CD4-positive, alpha-beta T cell (primary cell): ENCODE measurements at places on chromosomes 1 and 21. TPM values are rescaled to one million over a fixed set of nuclear protein-coding genes. Genes with fewer than 3 reads are reported as not detected.

Gene TMEM51
- not detected for total RNA-seq

Gene KPRP
- total RNA-seq: not detected

Gene CADM3
- not detected for total RNA-seq

Gene SEC16B
- not detected for total RNA-seq

Gene ADAMTS1
- total RNA-seq: 0.08 TPM

DNA sequence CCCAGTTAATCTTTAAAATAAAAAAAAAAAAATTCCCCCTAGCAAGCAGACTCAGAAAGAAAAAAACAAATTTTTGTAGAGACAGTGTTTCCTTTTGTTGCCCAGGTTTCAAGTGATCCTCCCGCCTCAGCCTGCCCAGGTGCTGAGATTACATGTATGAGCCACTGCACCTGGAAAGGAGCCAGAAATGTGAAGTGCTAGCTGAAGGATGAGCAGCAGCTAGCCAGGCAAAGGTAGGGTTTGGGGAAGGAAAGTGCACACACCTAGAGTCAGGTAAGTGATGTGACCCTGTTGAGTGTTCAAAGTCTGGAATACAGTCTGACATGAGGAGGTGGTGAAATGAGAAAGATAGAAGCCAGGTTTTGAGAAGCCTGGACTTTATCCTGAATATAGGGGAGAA is 1.7 kb downstream of the AKR1A1 start:
- H3K4me1 ChIP-seq: peaks cover 27% of the 10 kb centered on the region
- peaks cover 8% of the 10 kb centered on the region for H3K36me3 ChIP-seq

DNA sequence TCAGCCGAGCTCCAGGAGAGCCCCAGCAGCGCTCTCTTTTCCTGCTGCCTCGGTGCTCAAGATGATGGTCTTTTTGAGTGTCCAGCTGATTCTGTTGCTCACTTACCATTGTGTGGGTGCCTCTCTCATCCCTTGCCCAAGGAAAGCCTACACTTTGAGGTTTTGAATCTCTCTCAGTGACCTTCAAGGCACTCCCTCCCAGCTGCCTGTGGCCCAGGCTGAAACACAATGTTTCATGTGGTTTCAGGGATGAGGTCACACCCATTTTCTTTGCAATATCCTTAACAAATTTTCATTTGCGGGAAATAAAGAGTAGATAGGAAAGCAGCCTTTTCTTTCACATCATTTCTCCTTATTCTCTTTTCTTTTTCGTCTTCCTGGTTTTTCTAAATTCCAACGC is 12.6 kb upstream of the MRPS14 start:
- H3K36me3 ChIP-seq: no peaks in the 10 kb centered on the region
- no peaks in the 10 kb centered on the region for H3K4me1 ChIP-seq
- H3K27me3 ChIP-seq: no peaks in the 10 kb centered on the region
- no peak overlapping the region for H3K4me3 ChIP-seq
- no peak for DNase-seq

- no peak overlapping the region for H3K27ac ChIP-seq
- H3K4me3 ChIP-seq: no peak overlapping the region
- DNase-seq: no peak
- H3K27me3 ChIP-seq: no peaks in the 10 kb centered on the region
- no peaks in the 10 kb centered on the region for H3K36me3 ChIP-seq
These were observed 52.3 kb downstream of the C1orf198 start for GRCh38 chr1:230816018-230816417.

DNA sequence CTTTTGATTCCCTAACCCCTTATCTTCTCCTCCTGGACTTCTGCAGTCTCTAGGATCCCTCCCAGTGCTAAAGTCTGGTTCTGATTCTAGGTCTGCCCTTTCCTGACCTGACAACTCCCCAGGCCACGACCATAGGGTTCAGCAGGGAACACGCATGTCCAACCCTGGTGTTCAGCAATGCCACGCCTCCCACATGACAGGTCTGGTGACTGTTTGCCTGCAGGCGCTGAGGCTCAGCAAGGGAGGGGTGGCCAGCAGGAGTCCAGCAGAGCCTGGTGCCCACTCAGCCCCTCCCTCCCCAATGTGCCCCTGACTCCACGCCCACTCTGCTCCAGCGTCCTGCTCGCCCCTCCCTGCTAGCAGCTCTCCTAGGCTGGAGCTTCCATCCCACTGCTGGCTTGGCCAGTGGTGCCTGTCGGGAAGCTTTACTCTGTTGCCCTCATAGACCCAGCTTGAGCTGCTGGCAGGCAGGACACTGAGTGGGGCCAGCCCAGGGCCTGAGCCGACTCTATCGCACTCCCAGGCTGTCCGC is 17.3 kb downstream of the SLC9A1 start:
- H3K27me3 ChIP-seq: no peaks in the 10 kb centered on the region
- DNase-seq: no peak
- H3K4me3 ChIP-seq: peak overlapping the region; percentile 49
- H3K4me1 ChIP-seq: peaks cover 58% of the 10 kb centered on the region
- peak overlapping the region; percentile 93 for H3K27ac ChIP-seq
- H3K36me3 ChIP-seq: no peaks in the 10 kb centered on the region

- no peak overlapping the region for H3K27ac ChIP-seq
- no peaks in the 10 kb centered on the region for H3K36me3 ChIP-seq
- no peak overlapping the region for H3K4me3 ChIP-seq
These were observed 10.6 kb upstream of the UAP1 start for GRCh38 chr1:162550925-162551324.
